CD4-positive, alpha-beta T cell treated with Interleukin-21 for 1 hour (primary cell): ENCODE measurements at places on chromosomes 6 and 20.

DNA sequence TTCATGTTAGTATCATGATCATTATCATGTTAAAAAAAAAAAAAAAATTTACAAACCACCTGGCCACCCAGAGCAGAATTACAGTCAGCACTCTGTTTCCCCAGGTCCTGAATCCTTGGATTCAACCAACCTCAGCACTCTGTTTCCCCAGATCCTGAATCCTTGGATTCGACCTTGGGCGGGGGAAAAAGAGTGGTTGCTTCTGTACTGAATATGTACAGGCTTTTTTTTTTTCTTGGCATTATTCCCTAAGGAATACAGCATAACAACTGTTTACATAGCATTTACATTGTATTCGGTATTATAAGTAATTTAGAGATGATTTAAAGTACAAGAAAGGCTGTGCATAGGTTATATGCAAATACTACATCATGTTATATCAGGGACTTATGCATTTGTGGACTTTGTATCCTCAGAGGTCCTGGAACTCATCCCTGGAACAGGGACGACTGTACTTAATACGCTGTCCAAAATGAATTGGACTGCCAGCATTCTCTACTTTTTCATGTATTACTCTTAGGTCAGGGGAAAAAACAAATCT lies 31.2 kb downstream of the GCNT2 start:
- DNase-seq, result no peak

GRCh38 chr6:44085219-44085618 lies 42.0 kb downstream of the MRPL14 start:
- DNase-seq, result no peak

GRCh38 chr20:58691773-58692578 lies 624 bp upstream of the NPEPL1 start:
- peak; percentile 15 for DNase-seq

DNA sequence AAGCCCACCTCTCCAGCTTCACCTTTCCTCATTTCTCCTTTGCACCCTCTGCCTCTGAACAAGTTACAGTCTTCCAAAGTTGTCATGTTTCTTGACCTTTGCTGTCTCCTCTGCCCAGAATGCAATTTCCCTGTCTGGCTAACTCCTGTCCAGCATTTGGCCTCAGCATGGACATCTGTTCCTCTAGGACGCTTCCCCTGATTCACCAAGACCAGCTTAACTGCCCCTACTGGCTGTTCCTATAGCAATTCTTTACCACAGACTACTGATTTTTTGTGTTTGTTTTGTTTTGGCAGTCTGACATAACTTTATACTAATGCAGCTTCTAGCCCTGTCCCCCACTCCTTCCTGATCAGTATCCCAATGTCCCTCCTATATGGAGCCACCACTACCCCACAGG lies 13.4 kb downstream of the GNL1 start:
- DNase-seq, result no peak

GRCh38 chr6:43740961-43741764 lies 28.8 kb upstream of the VEGFA start:
- DNase-seq, result no peak

- DNase-seq, result no peak
These were observed 42.5 kb downstream of the SYNE1 start for GRCh38 chr6:152594701-152595100.

DNA sequence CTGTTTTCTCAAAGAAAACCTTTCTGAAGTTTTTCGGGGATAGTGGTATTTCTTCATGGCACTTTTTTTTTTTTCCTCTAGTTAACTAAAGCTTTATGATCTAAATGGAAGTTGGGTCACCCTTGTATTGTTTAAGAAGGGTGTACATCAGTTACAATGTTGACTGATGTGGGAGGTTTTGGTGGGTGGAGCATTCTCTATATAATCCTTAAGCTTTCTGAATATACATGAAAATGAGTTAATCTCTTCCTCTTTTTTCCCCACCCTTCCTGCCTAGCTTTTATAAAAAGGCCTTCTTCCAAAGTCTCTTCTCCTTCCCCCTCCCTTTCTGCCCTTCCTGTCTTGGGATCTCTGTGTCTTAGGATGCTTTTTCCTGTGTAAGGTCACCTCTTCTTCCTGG lies 47.2 kb downstream of the DHX35 start:
- DNase-seq, result no peak

DNA sequence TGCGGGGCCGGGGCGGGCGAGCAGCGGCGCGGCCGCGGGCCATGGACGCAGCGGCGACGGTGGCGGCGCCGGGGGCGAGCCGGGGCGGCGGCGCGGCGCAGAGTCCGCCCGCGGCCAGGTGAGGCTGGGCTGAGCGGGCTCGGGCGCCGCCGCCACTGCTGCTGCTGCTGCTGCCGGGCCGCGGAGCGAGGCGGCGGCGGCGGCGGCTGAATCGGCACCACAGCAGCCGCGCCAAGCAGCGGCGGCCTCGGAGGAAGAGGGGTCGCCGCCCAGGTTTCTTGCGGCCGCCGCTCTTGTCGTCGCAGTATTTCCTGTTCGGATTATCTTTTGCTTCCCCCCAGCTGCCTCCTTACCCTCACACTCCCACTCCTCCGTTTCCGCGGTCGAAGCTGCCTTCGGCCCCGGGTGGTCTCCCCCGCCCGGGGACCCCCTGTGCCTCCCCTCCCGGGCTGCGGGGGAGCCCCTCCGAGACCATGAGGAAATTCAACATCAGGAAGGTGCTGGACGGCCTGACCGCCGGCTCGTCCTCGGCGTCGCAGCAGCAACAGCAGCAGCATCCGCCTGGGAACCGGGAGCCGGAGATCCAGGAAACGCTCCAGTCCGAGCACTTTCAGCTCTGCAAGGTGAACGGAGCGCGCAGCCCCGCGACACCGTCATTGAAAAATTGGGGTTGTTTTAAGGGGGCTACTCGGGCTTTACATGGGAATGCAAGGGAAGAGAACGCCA lies at the start of gene STXBP5:
TSS of gene STXBP5 (plus strand) at position 358 of the 726 bp plus-strand sequence. CDS start at position 474, 116 bp downstream.
- peak; percentile 36 for DNase-seq

DNA sequence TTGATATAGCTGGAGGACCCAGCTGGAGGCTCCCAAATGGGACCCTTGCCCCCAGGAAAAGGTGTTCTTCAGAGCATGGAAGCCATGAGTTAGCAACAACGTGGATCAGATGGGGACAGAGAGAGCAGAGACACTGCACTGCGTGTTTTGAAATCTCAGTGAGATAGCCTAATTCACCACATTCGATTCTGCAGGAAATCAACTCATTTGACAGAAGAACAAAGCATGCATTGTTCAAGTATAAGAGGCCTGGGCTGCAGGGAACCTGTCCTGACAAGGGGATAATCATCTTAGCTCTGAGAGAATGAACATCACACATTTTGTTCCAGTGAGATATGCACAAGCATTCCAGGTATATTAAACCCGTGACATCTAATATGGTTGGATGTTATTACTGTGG lies 450.2 kb downstream of the CDH26 start:
- no peak for DNase-seq

- DNase-seq, result no peak
These were observed 36.8 kb downstream of the C6orf15 start for GRCh38 chr6:31075528-31075927.

GRCh38 chr6:45896783-45897441 lies 118.7 kb downstream of the CLIC5 start:
- no peak for DNase-seq

- no peak for DNase-seq
These were observed 83.9 kb downstream of the CDC5L start for GRCh38 chr6:44471271-44471981.

DNA sequence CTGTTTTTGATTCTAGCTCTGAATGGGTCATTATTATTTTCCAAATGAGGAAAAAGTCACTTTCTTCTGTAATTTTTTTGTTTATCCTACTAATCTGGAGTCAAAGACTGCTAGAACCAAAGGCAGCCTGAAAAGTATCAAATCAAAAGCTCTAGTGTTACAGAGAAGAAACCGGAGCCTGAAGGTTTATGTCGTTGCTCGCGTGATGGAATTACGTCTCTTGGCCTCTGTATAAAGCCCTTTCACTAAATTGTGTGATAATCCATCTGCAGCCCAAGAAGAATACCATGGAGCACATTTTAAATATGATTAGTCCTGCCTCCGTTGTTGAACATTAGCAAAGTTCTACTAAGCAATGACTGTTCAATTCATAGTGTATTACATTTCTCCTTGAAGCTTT lies 738.6 kb downstream of the C6orf118 start:
- no peak for DNase-seq

DNA sequence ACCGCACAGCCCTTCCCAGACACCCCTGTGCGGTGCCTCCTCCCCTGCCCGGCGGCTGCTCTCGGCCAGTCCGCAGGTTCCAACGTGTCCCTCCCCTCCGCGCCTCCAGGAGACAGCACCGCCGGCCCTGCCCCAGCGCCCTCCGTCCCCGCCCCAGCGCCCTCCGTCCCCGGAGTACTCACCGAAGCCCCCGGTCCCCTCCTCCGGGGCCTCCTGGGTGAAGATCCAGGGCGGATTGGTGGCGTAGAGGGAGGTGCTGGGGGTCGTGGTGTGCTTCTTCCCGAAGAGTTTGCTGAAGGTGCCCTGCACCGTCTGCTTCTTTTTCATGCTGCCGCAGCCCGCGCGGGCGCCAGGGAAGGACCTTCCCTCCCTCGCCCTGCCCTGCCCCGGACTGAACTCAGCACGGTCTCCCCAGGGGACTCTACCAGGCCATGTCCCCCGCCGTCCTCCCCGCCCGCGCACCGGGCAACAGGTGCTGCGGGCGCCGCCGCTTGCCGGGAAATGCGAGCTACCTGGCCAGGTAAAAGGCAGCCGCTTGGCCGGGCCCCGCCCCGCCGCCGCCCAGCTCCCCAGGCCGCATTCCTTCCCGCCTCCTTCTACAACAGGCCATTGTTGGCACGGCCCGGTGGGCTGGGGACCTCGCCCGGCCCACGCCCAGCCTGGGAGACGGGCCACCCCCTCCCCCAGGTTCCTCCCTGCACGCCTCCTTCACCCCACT lies at the start of gene C6orf132:
TSS of gene C6orf132 (minus strand) at position 503 of the 718 bp plus-strand sequence. CDS start at position 327, 176 bp downstream.
- no peak for DNase-seq

GRCh38 chr20:45970646-45971424 lies 1.2 kb downstream of the ZNF335 start:
- peak; percentile 20 for DNase-seq

- no peak for DNase-seq
These were observed 101.1 kb downstream of the HIVEP1 start for GRCh38 chr6:12113190-12113577.

DNA sequence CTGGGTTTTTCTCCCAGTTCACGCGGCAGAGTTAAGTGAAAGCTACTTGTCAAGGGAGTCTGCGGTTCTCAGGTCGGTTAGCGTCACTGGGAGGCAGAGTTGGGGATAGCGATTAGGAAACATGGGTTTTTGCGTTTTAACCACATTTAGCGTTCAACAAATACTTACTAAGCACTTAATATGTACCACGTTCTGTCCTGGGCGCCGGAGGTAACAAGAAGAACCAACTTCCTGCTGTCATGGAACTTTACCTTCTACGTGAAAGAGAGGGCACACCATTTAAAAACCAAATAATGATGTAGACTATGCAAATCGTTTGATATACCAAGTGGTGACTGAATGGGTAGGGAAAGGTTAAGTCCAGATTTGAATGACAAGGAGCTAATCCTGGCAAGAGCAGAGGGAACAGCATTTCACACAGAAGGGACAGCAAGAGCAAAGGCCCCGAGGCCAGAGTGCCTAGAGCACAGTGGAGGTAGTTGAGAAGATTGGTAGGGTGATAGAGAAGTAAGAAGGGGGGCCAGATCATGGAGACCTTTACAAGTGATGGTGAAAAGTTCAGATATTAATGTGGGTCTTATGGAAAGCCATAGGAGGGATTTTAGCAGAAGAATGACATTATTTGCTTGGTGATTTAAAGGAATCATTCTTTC lies 744 bp downstream of the RIOK1 start:
- DNase-seq, result peak; percentile 70

- DNase-seq, result no peak
These were observed 470.5 kb upstream of the JAG1 start for GRCh38 chr20:11144114-11144950.

GRCh38 chr20:17794400-17794799 lies 94.6 kb downstream of the BANF2 start:
- no peak for DNase-seq

GRCh38 chr6:121235386-121235785 lies 98.9 kb downstream of the TBC1D32 start:
- DNase-seq, result no peak

- DNase-seq, result no peak
These were observed 294.0 kb downstream of the TBC1D7 start for GRCh38 chr6:13034316-13034715.

GRCh38 chr6:2596222-2596621 lies 154.5 kb downstream of the MYLK4 start:
- DNase-seq, result no peak

GRCh38 chr6:151176911-151177770 lies 62.6 kb upstream of the AKAP12 start:
- no peak for DNase-seq

DNA sequence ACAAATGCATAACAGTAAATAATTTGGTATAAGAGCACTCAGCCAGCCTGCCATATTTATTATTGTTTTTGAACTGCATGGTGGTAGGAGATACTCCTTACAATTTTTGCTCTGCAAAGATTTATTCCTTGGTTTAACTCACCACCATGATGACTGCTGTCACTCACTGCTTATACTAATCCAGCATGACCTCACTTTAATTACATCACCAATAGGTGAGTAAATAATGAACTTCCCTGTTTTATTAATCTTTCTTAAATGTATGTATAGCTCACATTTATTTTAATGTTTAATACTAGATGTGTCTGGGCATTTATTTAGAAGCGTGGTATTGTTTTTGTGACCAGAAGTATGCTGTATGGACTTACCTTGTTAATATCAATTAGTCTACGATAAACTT lies 12.8 kb upstream of the TP53TG5 start:
- no peak for DNase-seq

DNA sequence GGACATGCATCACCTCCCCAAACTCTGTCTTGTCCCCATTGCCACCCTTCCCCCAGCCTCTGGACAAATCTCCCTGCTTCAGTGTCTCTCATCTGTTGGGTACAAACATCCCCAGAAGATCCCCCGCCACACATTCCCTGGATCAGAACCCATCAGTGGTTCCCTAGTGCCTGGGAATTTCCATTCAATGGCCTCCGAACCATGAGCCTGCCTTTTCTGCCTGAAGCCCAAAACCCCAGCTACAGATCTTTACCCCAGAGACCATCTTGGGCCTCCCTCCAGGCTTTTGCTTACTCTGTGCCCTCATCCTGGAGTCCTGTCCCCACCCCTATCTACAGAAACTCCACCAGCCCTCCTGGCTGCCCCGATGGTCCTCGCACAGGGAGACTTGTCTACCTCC lies 78.1 kb downstream of the CDH26 start:
- DNase-seq, result no peak

DNA sequence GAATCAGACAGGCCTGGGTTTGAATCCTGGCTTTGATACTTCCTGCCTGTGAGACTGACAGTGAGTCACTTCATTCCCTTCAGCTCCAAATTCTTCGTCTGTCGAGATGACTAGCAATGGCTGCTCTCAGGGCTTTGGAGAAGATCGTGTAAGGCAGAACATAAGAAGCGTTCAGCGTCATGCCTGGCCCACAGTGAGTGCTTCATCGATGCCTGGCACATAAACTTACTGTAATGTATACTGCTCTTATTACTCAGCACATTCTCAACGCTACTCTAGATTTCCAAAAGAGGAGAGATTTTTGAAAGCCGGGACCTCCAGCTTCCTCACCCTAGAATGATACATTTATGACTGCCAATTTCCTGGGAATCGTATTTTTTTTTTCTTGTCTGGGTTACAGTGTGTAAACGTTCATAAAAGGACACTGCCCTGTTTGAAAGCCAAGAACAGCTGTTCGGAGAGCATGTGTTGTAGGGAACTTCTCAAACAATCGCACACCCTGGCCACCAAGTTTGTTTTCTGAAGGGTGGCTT lies 16.2 kb upstream of the BCAS1 start:
- DNase-seq, result no peak

GRCh38 chr20:47278907-47279348 lies 77.6 kb downstream of the ZMYND8 start:
- DNase-seq, result no peak

GRCh38 chr6:150874179-150874578 lies 8.7 kb downstream of the MTHFD1L start:
- no peak for DNase-seq
